ENCODE measurements at places on chromosomes 7 and 10.

DNA sequence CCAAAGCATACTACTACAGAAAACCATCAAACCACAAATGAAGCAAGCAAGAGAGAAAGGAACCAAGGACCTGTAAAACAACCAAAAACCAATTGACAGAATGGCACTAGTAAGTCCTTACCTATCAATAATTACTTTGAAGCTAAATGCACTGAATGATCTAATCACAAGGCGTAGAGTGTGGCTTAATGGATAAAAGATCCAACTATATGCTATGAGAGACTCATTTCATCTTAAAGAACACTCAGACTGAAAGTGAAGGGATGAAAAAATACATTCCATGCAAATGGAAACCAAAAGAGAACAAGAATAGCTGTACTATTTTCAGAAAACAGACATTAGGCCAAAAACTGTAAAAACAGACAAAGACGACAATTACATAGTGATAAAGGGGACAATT is 70.7 kb downstream of the CRPPA start:
- H3K27me3 ChIP-seq = no peaks in the 10 kb centered on the region
- H3K36me3 ChIP-seq = no peaks in the 10 kb centered on the region
- H3K27ac ChIP-seq = no peak overlapping the region
- no peak for DNase-seq
- no peak overlapping the region for H3K4me3 ChIP-seq

DNA sequence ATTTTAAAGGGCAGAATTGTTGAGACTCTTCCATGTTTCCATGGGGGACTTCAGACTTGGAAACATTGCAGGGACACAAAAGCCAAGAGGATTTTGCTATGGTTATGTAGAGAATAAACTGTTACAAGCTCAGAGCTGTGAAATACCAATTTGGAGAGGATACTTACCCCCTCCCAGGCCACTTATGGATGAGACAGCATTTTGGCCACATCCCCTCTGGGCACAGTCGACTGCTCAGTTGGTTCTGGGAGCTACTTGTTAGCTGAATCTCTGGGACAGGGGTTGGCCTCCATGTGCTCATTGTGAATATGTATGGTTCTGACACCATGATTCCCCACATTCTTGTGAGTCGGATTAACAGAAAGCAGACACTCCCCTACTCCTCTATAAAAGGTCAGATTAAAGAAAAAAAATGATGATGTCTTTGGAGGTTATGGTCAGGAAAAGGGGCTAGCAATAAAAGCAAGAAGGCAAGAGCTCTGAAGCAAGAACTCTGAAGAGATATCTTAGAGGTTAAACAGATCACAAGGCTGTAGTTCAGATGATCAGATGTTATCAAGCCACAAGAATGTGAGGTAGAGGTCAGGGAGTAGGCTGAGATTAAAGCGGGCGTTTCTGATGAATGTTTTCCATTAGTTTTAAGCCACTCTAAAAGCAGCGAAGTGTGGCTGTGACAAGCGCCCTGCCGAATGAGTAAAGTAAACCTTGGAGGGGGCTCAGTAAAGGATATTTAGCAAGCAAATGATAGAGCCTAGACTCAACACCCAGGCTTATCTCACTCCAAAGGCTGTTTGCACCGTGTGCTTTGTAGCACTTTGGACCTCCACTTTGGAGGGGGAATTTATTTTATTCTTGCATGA is 17.2 kb downstream of the STAMBPL1 start:
- H3K27ac ChIP-seq = peak overlapping the region; percentile 81
- DNase-seq = peak; percentile 26
- H3K36me3 ChIP-seq = peaks cover 27% of the 10 kb centered on the region
- H3K4me3 ChIP-seq = peak overlapping the region; percentile 68
- peaks cover 92% of the 10 kb centered on the region for H3K4me1 ChIP-seq

GRCh38 chr10:49300140-49300974 is 1.4 kb downstream of the C10orf71 start:
- H3K4me3 ChIP-seq = no peak overlapping the region
- H3K4me1 ChIP-seq = peaks cover 7% of the 10 kb centered on the region
- H3K36me3 ChIP-seq = no peaks in the 10 kb centered on the region
- no peak for DNase-seq

DNA sequence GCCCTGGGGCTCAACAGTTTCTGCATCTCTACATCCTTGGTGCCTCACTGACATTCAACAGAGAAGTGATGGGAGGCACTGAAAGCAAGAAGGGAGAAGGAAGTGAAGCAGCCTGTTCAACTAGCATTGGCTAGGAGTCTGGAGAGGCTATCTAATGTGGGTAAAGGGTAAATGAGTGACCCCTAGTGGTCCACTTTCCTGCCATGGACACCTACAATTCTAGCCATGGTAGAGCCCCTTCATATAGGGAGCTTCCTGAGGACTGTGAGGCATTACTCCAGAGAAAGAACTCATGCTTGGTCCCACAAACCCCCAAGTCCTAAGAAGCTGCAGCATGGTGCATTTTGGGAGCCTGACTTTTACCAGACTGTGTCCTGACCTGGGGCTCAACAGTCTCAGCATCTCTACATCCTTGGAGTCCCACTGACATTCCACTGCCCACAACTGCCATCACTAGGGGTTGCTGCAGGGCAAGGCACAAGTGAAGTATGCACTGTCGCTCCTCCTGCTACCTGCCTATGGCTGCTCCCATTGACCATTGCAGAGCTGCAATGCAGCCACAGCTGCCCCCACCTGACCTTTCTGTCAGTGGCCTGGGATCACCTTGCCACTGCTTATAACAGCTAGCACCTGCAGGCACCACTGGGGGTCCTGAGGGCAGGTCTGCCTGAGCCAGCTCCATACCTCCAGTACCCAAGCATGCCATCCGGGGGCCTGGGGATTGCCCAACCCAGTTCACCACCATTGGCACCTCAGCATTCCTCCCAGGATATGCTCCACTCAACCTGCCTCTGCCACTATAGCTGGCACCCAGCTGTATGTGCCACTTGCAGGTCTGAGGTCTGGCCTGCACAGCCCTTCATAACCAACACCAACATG is 44.1 kb upstream of the CDK6 start:
- H3K4me1 ChIP-seq = peaks cover 16% of the 10 kb centered on the region
- no peaks in the 10 kb centered on the region for H3K27me3 ChIP-seq
- peak; percentile 9 for DNase-seq
- H3K36me3 ChIP-seq = peaks cover 18% of the 10 kb centered on the region
- no peak overlapping the region for H3K4me3 ChIP-seq

GRCh38 chr7:121459148-121459547 is 63.0 kb upstream of the FAM3C start:
- H3K4me3 ChIP-seq = no peak overlapping the region
- no peaks in the 10 kb centered on the region for H3K36me3 ChIP-seq
- H3K4me1 ChIP-seq = peaks cover 6% of the 10 kb centered on the region
- DNase-seq = no peak

GRCh38 chr10:89352802-89353201 is 25.0 kb downstream of the IFIT3 start:
- peaks cover 87% of the 10 kb centered on the region for H3K4me1 ChIP-seq
- no peak for DNase-seq
- peak overlapping the region; percentile 99 for H3K27ac ChIP-seq

DNA sequence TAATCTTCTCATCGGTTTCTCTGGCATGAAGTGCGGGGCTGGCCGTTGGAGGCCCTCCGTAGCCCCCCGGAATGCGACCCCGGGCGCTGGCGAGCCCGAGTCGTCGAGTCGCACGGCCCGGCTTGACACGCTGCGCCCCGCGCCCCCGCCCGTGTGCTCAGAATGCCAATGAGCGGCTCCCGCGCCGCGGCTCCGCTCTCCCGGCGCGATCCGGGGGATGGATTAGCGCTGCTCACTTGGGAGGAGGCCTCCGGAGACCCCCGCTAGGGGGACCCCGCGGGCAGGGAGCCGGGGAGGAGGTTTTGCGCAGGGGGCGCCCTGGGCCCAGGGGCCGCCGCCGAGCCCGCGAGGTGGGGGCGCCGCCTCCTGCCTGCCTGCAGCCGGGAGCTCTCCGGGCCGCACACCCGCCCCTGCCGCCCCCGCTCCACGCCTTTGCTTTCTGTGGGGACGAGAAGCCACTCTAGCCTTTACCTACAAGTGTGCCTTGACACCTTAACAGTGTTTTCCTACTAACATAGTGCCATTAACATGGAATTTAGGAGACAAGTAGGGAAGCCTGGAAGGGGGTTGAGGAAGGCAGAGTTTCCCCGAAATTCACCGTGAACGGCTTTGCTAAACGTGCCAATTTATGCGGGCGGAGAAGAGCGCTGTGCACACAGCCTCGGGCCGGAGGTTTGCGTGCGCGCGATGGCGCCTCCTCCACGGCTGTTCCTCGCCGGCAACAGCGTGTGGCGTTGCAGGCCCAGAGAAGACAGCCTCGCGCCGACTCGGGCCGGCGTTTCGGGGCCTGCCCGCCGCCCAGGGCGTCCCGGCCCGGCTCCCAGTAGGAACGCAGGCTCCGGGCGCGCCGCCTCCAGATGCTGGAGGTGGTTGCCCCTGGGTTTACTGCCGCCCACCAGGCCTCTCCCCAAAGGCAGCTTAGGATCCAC is 7.1 kb downstream of the SHH start:
- DNase-seq = peak; percentile 16
- peak overlapping the region; percentile 67 for H3K4me3 ChIP-seq
- H3K4me1 ChIP-seq = no peaks in the 10 kb centered on the region
- peaks cover 27% of the 10 kb centered on the region for H3K27me3 ChIP-seq

GRCh38 chr7:24898691-24899090 is 81.3 kb downstream of the OSBPL3 start:
- peak overlapping the region; percentile 70 for H3K27ac ChIP-seq
- peaks cover 4% of the 10 kb centered on the region for H3K36me3 ChIP-seq
- peak; percentile 53 for DNase-seq
- peaks cover 74% of the 10 kb centered on the region for H3K4me1 ChIP-seq
- H3K27me3 ChIP-seq = peaks cover 6% of the 10 kb centered on the region
- H3K4me3 ChIP-seq = peak overlapping the region; percentile 18

DNA sequence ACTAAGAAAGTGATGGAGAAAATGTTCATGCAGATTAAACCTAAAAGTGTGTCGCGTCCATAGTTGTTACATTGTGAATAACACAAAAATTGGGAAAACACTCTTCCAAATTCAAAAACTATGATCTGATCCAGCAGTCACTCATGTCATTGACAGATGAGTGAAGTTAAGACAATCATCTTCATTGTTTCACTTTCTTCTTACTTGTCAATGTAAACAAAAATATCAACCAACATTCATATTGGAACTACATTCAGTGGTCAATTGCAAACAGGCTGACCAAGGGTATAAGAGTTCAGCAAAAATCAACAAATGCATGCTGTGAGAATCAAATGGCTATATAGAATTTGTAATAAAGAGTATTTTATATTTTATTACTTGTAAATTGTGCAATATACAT is 1.8 kb downstream of the FRMPD2 start:
- no peaks in the 10 kb centered on the region for H3K36me3 ChIP-seq
- no peak overlapping the region for H3K27ac ChIP-seq
- no peak overlapping the region for H3K4me3 ChIP-seq
- DNase-seq = no peak

- no peaks in the 10 kb centered on the region for H3K36me3 ChIP-seq
- no peak overlapping the region for H3K4me3 ChIP-seq
- DNase-seq = peak; percentile 1
- H3K27me3 ChIP-seq = peaks cover 19% of the 10 kb centered on the region
- peaks cover 16% of the 10 kb centered on the region for H3K4me1 ChIP-seq
- no peak overlapping the region for H3K27ac ChIP-seq
Measured at GRCh38 chr7:73774923-73775322, 4.9 kb upstream of the CLDN3 start.

DNA sequence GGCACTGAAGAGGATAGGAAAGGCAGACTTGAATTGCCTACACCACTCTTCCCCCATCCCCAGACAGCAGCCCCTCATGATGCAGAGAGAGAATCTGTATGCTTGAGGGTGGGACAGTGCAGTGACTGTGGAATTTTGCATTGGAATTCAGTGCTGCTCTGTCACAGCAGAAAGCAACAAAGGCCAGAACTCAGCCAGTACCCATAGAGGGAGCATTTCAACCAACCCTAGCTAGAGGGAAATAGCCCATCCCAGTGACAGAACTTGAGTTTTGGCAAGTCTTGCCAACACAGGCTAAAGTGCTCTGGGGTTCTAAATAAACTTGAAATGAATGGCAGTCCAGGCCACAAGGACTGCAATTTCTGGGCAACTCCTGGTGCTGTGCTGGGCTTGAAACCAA is 80.4 kb downstream of the TES start:
- peaks cover 12% of the 10 kb centered on the region for H3K4me1 ChIP-seq
- no peaks in the 10 kb centered on the region for H3K27me3 ChIP-seq
- peaks cover 13% of the 10 kb centered on the region for H3K36me3 ChIP-seq
- peak; percentile 17 for DNase-seq
- no peak overlapping the region for H3K27ac ChIP-seq
- H3K4me3 ChIP-seq = no peak overlapping the region

- no peak for DNase-seq
- no peaks in the 10 kb centered on the region for H3K4me1 ChIP-seq
- H3K36me3 ChIP-seq = no peaks in the 10 kb centered on the region
- H3K27ac ChIP-seq = no peak overlapping the region
Measured at GRCh38 chr7:126948664-126949063, 304.1 kb downstream of the GRM8 start.

- no peaks in the 10 kb centered on the region for H3K36me3 ChIP-seq
- DNase-seq = no peak
- no peaks in the 10 kb centered on the region for H3K27me3 ChIP-seq
- H3K4me1 ChIP-seq = no peaks in the 10 kb centered on the region
- no peak overlapping the region for H3K27ac ChIP-seq
Measured at GRCh38 chr7:96244992-96245292, 77.0 kb downstream of the SLC25A13 start.

DNA sequence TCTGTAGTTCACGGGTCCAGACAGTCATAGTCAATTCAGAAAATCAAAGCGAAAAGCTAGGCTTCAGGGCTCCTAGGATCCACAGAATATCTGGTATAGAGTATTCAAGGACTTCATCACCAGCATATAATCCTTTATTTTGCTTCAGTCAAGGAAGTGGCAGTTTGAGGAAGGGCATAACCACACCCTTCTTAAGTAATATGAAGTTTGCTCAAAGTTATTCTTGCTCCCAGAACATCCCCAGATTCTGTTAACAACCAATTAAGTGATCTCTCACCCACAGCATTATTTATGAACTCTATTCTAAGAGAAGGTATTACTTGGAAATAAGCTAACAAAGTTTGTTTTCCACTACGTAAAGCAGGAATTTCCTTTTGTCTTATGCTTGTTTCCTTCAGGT is 13.2 kb downstream of the CWF19L1 start:
- H3K27ac ChIP-seq = no peak overlapping the region
- H3K27me3 ChIP-seq = no peaks in the 10 kb centered on the region
- H3K4me3 ChIP-seq = no peak overlapping the region
- peaks cover 30% of the 10 kb centered on the region for H3K36me3 ChIP-seq
- no peak for DNase-seq

DNA sequence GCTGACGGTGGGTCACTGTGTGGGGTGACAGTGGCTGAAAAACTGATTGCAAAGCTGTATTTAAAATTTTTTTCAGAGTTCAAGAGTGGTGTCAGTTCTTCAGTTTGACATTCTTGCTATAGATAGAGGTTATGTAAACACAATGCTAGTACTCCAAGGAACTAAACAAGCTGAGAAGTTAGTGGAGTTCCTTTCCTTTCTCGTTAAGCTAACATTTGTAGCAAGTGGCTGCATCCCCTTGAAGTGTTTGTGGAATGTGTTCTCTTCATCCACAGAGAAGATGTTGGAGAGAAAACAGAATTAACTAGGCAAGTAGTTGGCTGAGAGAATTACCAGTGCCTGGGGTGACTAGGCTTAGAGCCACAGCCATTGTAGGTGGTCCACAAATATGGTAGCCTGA is 15.8 kb downstream of the CCNY start:
- 0 out of 2 replicates have a peak, but pooled peaks cover 3% of the 10 kb centered on the region for H3K36me3 ChIP-seq
- DNase-seq = no peak
- H3K4me1 ChIP-seq = peaks cover 83% of the 10 kb centered on the region
- no peaks in the 10 kb centered on the region for H3K27me3 ChIP-seq
- H3K27ac ChIP-seq = no peak overlapping the region

GRCh38 chr7:77933394-77933793 is 134.8 kb downstream of the PHTF2 start:
- no peak overlapping the region for H3K4me3 ChIP-seq
- peaks cover 40% of the 10 kb centered on the region for H3K4me1 ChIP-seq
- peak overlapping the region; percentile 68 for H3K27ac ChIP-seq
- DNase-seq = peak; percentile 64
- H3K27me3 ChIP-seq = peaks cover 2% of the 10 kb centered on the region

All from HFFc6 (cell line).